ENCODE measurements at places on chromosomes 2 and 18.

DNA sequence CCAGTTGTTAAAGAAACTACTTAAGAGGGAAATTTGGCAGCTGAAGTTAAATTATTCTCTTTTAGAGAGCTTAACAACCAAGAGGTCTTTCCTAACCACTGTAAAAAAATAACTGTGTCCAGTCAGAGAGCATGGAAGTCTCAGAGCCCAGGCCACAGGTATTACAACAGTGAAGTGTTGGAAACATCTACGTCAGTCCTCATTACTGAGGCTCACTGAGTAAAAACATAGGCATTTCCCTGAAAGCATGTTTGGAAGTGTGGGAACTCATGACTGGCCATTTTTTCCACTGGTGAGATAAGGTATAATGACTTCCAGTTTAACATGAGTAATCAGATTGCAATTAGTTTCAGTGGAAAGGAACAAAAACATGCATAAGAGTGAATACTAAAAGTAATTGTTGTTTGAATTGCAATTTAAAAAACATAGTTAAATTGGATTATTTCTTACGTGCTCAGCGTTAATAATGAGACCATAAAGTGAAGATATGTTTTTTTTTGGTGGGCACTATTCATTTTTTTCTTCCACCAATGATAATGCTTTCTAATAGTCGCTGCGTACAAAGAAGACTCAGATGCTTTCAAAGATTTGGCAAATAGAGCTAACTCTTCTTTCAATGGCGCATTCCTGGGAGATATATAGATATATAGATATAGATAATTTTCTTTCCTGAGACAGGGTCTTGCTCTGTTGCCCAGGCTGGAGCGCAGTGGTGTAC lies 60.8 kb downstream of the EFEMP1 start:
- peak; percentile 87 for DNase-seq

GRCh38 chr2:112694182-112694581 lies 26.6 kb upstream of the NT5DC4 start:
- no peak for DNase-seq

GRCh38 chr2:174161490-174161889 lies 86.8 kb downstream of the OLA1 start:
- no peak for DNase-seq

DNA sequence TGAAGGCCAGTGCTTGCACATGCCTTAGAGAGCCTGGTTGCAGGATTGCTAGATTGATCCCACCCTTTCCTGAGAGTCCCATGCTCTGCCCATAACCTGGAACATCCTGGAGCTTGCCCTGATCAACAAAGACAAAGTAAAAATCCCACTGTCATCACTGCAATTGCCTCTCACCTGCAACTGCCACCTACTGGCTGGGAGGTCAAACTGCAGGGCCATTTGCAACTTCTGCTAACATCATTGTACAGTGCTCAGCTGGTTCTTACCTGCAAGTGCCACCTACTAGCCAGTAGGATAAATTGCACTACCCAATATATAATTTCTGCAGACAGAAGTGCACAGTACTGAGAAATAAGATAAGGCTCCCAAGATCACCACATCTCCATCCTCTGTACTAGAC lies 947.5 kb downstream of the CPS1 start:
- no peak for DNase-seq

DNA sequence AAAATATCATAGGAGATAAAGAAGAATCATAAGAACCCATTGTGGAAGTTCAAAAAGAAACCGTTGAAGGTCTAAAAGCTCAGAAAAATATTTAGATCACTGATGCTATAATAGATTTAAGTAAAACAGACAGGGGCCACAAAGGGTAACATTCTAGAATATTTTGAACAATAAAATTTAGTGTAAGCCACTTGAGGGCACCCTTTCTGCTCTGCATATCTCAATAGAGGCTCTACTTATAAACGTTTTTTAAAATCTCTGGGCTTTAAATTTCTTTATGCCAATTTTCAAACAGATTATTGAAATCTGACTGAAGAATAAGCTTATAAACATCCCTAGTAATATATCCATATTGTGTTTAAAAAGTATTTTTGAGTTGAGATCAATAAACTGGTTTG lies 57.6 kb upstream of the IL1RL1 start:
- no peak for DNase-seq

DNA sequence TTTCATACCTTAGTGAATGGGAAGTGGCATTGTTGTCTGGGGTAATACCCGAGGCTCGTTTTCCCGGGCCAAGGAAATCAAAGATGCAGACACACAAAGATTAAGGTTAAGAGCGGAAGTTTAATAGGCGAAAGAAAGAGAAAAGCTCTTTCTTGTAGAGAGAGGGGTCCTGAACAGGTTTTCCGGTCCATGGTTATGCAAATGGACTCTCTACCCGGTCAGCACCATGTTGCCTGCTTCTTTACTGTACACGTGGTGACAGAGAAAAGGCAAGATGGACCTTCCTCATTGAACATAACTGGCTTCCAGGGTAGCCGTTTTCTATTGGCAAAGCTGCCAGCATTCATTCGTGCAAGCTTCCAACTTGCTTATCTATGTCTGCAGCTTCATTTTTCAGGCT lies 2063.5 kb downstream of the SUCLG1 start:
- no peak for DNase-seq
